H9 (cell line): ENCODE measurements at places on chromosomes 3 and 15. TPM values are rescaled to one million over a fixed set of nuclear protein-coding genes. Genes with fewer than 3 reads are reported as not detected.

Gene CD200R1L
- total RNA-seq, result not detected in 2 replicates

Gene NSMCE3
- 6.9 and 7.8 TPM in 2 replicates for total RNA-seq

Gene ADAMTS9
- 0.18 and 0.46 TPM in 2 replicates for total RNA-seq

Gene DNAJC13
- total RNA-seq, result 16.6 and 18.1 TPM in 2 replicates

Gene CAMK2N2
- 12.6 and 13.9 TPM in 2 replicates for total RNA-seq

Gene CEMIP
- total RNA-seq, result 0.09 and 0.26 TPM in 2 replicates

Gene C3orf52
- total RNA-seq, result 11.1 and 11.2 TPM in 2 replicates

Gene KNG1
- total RNA-seq, result not detected in 2 replicates

Gene C3orf85
- total RNA-seq, result not detected in 2 replicates

Gene VGLL4
- 42.1 and 44.6 TPM in 2 replicates for total RNA-seq

Gene LYZL4
- not detected in 2 replicates for total RNA-seq

Gene CCDC54
- total RNA-seq, result not detected in 2 replicates

Gene EIF4E3
- 12.9 and 13.1 TPM in 2 replicates for total RNA-seq

Gene HTR3E
- not detected in 2 replicates for total RNA-seq

Gene SLC22A13
- total RNA-seq, result 0.11 TPM in 1 of 2 replicates, not detected in the other

Gene COL7A1
- total RNA-seq, result 20.2 and 22.9 TPM in 2 replicates

Gene CASR
- 0.02 TPM in 1 of 2 replicates, not detected in the other for total RNA-seq

Gene ZBTB20
- total RNA-seq, result 0.66 and 0.70 TPM in 2 replicates

Gene RBPMS2
- 181 and 185 TPM in 2 replicates for total RNA-seq

Gene MME
- 14.6 and 16.4 TPM in 2 replicates for total RNA-seq

Gene GRK7
- not detected in 2 replicates for total RNA-seq

Gene GPR176
- total RNA-seq, result 132 TPM in 2 replicates

Gene SLC6A20
- total RNA-seq, result 0.09 and 0.20 TPM in 2 replicates

Gene CILP
- total RNA-seq, result 0.04 TPM in 1 of 2 replicates, not detected in the other

Gene TERC
- total RNA-seq, result 12.9 and 14.1 TPM in 2 replicates

Gene IL5RA
- not detected in 2 replicates for total RNA-seq

Gene DPPA2
- total RNA-seq, result 3.1 and 3.2 TPM in 2 replicates

Gene CYP19A1
- total RNA-seq, result not detected in 2 replicates

Gene MYRIP
- total RNA-seq, result 1.8 and 2.2 TPM in 2 replicates

Gene AGBL1
- total RNA-seq, result not detected in 2 replicates

Gene ISLR2
- total RNA-seq, result 0.09 TPM in 2 replicates

Gene DGKG
- total RNA-seq, result not detected in 2 replicates

Gene TNFAIP8L3
- 0.22 and 0.31 TPM in 2 replicates for total RNA-seq

Gene GMNC
- total RNA-seq, result not detected in 2 replicates

Gene SLC12A8
- 8.2 and 9.1 TPM in 2 replicates for total RNA-seq

Gene STRIT1
- 0.26 TPM in 1 of 2 replicates, not detected in the other for total RNA-seq

Gene GYG1
- 31.5 and 32.0 TPM in 2 replicates for total RNA-seq

Gene IMPG2
- total RNA-seq, result 0.02 and 0.04 TPM in 2 replicates

Gene THBS1
- total RNA-seq, result 67.7 and 72.1 TPM in 2 replicates

Gene GTF2A2
- 144 and 147 TPM in 2 replicates for total RNA-seq

Gene ISLR
- 0.11 and 0.35 TPM in 2 replicates for total RNA-seq

Gene SHC4
- total RNA-seq, result 0.26 and 0.55 TPM in 2 replicates

Gene SERINC4
- 0.17 and 0.26 TPM in 2 replicates for total RNA-seq

Gene SLC27A2
- total RNA-seq, result 6.2 and 7.0 TPM in 2 replicates

Gene SENP7
- 8.0 and 8.4 TPM in 2 replicates for total RNA-seq

Gene ZPLD1
- not detected in 2 replicates for total RNA-seq

Gene TGM4
- total RNA-seq, result not detected in 2 replicates

Gene SPSB4
- total RNA-seq, result 6.0 and 6.2 TPM in 2 replicates

Gene CFAP100
- 0.26 and 0.44 TPM in 2 replicates for total RNA-seq

Gene ARNT2
- total RNA-seq, result 9.5 and 10.5 TPM in 2 replicates

Gene SLC22A14
- not detected in 2 replicates for total RNA-seq

Gene BCHE
- 0.79 and 1.4 TPM in 2 replicates for total RNA-seq

Gene UROC1
- total RNA-seq, result not detected in 2 replicates
